Activated T-helper 2 cell treated with anti-CD3 and anti-CD28 coated beads, Interferon-gamma antibody, Interleukin-2, Interleukin-4, amounts not matched to agents 10 μg/mL and 5 μg/mL and 100 μg/mL, durations not matched to agents 14 hours and 24 hours and 36 hours (primary cell): ENCODE measurements at places on chromosomes 6 and 20. TPM values are rescaled to one million over a fixed set of nuclear protein-coding genes. Genes with fewer than 3 reads are reported as not detected.
A peak's percentile ranks its signal among the peaks of the same experiment; 100 is the strongest.

The SEL1L2 gene
- not detected in 2 replicates for total RNA-seq

DNA sequence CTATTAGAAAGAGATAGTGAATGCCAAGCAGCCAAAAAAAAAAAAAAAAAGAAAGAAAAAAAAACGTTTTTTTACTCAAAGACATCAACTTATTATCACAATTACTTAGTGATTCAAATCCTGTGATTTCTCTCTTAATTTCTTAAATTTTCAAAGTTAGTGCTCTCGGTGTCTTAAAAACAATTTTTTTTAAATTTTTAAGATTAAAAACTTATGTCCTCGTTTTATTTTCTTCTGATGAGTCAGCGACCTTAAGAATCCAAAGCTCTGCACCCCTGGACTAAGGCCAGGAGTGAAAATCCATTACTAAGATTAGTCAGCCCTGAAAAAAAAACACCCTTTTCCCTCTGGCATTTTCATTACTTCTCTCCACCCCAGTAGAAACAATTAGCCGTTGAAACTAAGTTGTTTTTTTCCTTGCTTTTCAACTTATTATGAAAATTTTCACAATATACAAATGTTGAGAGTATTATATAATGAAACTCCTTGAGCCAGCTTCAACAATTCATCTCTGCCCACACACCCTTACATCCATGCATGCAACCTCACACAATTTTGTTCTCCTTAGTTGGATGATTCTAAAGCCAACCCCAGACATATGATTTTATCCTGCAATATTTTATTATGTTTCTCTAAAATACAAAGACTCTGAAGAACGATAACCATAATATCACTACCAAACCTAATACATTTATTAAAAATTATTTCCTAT lies 85.6 kb upstream of the CARMIL1 start:
- H3K27ac ChIP-seq = no peak overlapping the region
- no peaks in the 10 kb centered on the region for H3K36me3 ChIP-seq
- no peak for DNase-seq
- H3K4me1 ChIP-seq = peaks cover 2% of the 10 kb centered on the region
- no peak overlapping the region for H3K4me3 ChIP-seq

The PLCB4 gene
- total RNA-seq = not detected in 2 replicates

DNA sequence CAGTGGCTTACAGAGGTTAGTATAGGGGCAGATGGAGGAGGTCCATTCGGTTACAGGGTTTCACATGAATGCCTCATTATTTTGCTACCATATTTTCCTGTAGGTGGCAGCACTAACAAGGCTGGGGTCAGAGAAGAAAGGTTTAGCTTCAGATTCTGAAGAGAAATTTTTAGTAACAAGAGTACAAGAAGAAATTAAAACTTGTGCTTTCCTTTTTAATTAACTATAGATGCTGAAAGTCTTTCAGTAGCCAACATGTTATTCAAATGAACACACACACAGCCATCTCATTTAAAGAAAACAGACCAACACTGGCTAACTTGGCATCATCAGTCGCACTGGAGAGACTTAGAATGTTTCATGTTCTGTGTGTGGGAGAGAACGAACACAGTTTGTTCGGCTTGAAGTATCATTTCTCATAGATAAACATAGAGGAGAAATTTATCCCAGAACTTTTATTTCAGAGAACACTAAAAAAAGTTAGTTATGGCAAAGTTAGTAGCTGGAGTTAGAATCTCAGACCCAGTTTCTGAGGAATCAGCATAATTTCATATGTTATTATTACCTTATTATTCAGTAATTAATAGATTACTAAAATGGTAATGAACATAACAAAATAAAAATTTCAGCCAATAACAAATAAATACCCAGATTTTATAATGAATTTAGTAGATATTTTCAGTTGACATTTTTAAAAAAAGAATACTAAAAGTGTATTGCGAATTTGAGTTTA lies 314.0 kb upstream of the RSPO3 start:
- H3K27ac ChIP-seq = no peak overlapping the region
- H3K36me3 ChIP-seq = no peaks in the 10 kb centered on the region
- no peaks in the 10 kb centered on the region for H3K27me3 ChIP-seq
- H3K4me3 ChIP-seq = no peak overlapping the region
- no peak for DNase-seq
- H3K4me1 ChIP-seq = no peaks in the 10 kb centered on the region

The GNMT gene
- 0.62 and 0.69 TPM in 2 replicates for total RNA-seq

The VGLL2 gene
- not detected in 2 replicates for total RNA-seq

The SLC44A4 gene
- 0.18 TPM in 1 of 2 replicates, not detected in the other for total RNA-seq

The DYNLT2 gene
- total RNA-seq = 1.9 and 2.1 TPM in 2 replicates

DNA sequence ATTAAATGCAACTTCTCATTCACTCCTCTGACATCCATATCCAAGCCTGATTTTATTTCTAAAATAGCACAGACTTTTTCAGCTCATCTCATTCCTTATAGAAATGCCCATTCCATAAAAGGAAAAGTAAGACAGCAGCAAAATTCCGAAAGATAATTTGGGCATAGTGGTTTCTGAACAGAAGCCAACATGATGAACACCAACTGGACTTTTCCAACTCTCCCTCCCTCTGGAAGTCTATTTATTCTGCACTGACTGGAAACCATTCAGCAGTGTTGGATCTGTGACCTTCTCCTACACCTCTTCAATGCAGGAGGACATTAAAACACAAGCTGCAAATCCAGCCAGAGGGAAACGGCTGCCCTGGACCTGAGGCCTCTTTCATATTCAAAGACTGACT lies 306.2 kb upstream of the NT5E start:
- H3K27ac ChIP-seq = no peak overlapping the region
- H3K36me3 ChIP-seq = no peaks in the 10 kb centered on the region
- no peaks in the 10 kb centered on the region for H3K4me1 ChIP-seq
- no peak overlapping the region for H3K4me3 ChIP-seq
- no peaks in the 10 kb centered on the region for H3K27me3 ChIP-seq

DNA sequence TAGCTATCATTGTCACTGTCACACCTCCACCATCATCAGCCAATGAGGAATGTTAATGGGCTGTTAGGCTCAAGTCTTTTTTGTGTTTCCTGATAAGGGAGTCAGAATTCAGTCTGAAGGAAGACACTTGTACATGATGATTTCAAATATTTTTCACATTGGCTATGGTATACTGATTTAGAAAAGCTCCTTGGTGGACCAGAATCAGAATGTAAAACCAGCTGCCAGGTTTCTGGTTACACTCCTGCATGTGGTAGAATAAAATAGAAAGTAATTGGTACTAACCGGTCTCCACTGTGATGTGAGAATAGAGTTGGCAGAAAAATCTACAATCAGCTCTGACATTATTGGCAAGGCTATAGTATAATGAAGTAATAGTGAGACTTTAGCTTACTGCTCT lies 10.7 kb downstream of the COL9A1 start:
- H3K27me3 ChIP-seq = peaks cover 8% of the 10 kb centered on the region
- H3K4me1 ChIP-seq = no peaks in the 10 kb centered on the region
- DNase-seq = no peak

GRCh38 chr20:63416631-63417030 lies 55.5 kb upstream of the CHRNA4 start:
- no peaks in the 10 kb centered on the region for H3K4me1 ChIP-seq
- H3K27ac ChIP-seq = no peak overlapping the region
- H3K4me3 ChIP-seq = no peak overlapping the region
- no peak for DNase-seq

DNA sequence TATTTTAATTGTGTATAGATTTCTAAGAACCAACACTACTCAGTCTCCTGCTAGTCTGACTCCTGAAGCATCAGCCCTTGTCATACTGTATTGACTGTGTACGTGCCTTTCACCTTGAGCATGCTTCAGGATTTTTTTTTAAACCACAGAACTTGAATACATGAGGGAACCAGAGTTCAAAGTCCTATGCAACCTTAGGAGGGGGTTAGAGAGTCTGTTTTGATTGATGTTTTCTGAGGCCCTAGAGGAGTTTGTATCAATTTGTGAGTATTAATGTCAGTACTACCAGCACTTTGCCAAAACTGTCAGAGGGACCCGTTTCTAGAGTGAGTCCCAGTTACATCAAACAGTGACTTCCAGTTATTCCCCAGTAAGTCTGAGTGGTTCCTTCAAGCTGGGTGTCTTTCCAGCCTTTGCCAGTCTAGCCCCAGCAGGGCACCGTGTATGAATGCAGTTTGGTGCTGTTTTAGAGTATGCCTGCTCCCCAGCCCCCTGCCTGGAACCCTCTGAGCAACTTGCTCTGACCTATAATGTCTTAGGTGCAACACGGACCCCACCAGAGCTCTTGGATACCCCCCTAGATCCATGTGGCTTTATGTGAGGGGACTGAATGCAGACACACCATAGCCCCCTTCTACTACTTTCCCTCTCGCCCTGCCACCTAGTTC lies 8.5 kb downstream of the TP53INP2 start:
- DNase-seq = no peak
- H3K4me3 ChIP-seq = no peak overlapping the region
- peaks cover 42% of the 10 kb centered on the region for H3K36me3 ChIP-seq
- H3K27me3 ChIP-seq = no peaks in the 10 kb centered on the region
- peak overlapping the region; percentile 23 for H3K27ac ChIP-seq

DNA sequence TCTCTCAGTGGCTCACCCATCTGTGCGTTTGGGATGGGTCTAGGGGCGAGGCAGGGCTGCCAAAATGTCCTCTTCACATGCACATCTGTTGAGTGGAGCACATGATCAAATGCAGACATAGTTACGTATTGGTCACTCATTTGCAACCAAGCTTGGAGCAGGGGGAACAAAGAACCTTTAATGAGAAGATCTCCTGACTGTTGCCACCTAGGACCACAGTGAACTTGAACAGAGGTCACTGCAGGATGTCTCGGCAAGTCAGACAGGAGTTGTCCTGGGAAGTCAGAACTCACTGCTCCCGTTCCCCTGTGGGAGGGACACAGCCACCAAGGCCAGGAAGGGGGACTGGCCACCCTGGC lies 73.4 kb downstream of the SSR1 start:
- H3K36me3 ChIP-seq = peaks cover 34% of the 10 kb centered on the region
- no peak overlapping the region for H3K27ac ChIP-seq
- DNase-seq = no peak
- H3K4me1 ChIP-seq = peaks cover 14% of the 10 kb centered on the region
